ENCODE measurements at places on chromosomes 3 and 15.

GRCh38 chr3:197222937-197223370 is 75.5 kb downstream of the DLG1 start:
- DNase-seq, result no peak

GRCh38 chr3:151604891-151605290 is 128.8 kb upstream of the AADACL2 start:
- DNase-seq, result no peak

- DNase-seq, result no peak
Measured at GRCh38 chr3:73398084-73398483, 226.7 kb downstream of the PDZRN3 start.

DNA sequence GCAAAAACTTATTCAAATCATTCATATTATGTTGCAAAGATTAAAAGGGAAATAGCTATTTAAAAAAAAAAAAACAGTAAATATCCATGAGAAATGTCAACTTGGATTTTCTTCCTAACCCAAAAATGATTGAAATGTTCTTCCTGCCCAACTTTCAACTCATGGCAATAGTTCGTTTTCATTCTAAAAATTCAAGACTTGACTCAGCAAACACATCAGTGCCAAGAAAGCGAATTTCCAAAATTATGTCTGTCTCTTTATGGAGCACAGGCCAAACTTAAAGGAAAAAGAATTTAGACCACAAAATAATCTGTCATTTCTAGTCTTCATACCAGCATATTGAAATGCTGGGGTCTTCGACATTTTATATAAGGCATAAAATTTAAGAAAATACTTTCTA is 63.7 kb downstream of the MAGI1 start:
- no peak for DNase-seq

DNA sequence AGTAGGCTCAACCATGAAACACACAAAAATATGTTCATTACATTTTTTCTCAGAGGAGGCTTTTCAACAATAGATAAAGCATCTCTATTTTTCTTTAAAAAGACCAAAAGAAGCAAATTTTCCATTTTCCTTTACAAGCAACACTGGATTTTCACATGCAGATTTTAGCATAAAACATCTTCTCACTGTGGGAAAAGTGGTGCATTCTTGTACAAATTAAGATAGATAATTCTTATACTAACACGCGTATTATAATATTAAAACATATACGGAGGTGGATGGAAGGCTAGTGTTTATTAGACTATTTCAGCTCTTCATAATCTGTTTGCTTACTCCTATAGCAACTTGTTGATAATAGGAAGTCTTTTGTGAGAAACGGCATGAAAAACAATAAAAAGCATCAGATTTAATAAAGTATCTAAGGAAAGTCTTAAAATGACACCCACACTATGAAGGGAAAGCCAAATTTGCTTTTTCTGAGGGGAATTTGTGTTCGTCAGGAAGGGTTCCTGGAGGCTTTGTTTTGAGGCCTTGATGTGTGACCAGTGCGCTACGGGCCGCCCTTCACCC is 529.6 kb downstream of the SOX2 start:
- no peak for DNase-seq

- no peak for DNase-seq
Measured at GRCh38 chr3:134372396-134373270, 1.6 kb downstream of the AMOTL2 start.

DNA sequence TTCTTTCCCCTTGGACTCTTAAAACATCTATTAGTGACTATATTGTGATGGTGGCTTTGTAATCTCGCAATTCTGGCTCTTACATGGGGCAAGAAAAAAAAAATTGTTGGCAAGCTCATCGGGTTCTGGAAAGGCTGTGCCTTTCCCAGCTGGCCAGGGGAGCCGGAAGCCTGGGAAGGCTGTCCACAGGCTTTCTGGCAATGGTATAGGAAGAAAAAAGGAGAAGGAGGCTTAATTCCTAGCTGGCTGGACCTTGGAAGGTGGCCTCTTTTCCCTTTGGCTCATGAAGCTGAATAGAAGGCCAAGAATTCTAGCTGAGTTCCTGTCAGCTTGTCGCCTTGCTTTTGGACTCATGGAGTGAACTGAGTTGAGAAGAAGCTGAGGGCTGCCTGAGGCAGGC is 243.5 kb upstream of the SEMA6D start:
- DNase-seq, result no peak

DNA sequence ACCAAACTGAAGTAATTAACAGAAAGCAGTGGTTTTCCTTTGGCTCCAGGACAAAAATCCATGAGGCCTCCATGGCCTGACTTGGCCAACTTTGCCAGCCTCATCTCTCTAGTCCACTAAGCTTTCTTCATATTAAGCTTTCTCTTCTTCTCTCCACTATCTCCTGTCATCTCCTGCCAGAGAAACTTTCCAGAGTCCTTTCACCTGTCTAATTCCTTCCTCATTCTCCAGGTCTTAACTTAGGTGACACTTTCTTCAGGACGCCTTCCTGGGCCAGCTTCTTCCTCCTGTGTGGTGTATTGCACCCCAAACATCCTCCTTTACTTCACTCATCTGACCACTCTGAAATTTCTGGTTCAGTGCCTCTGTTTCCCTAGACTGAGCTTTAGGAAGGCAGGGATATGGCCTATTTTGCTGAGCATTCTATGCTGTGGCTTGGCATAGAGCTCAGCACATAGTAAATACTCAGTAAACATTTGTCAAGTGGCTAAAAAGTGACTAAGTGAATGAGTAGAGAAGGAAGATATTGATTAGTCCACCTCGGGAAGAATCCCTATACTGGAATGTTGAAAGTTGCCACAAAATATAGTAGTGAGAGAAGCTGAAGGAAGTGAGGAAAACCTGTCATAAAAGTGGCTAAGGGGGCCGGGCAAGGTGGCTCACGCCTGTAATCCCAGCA is 34.6 kb upstream of the IGF2BP2 start:
- no peak for DNase-seq

DNA sequence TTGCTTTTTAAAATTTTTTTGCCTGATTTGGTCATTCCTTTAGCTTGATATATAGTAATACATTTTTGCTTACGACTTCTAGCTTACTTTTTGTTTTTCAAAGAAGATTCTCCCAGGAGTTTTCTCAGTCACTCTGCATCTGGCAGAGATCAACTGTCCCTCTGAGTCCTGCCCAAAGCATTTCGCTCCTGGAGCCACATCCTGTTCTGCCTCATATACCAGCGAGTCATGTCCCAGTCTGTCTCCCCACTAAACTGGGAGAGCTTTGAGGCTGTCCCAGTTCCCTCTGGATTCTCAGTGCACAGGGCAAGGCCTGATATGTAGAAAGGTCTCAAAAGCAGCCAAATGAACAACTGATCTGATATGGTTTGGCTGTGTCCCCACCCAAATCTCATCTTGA is 326.3 kb downstream of the ARRDC4 start:
- DNase-seq, result no peak

- DNase-seq, result no peak
Measured at GRCh38 chr15:88202231-88202630, 54.3 kb downstream of the NTRK3 start.

- no peak for DNase-seq
Measured at GRCh38 chr15:40550341-40551037, 14.4 kb downstream of the CCDC32 start.

DNA sequence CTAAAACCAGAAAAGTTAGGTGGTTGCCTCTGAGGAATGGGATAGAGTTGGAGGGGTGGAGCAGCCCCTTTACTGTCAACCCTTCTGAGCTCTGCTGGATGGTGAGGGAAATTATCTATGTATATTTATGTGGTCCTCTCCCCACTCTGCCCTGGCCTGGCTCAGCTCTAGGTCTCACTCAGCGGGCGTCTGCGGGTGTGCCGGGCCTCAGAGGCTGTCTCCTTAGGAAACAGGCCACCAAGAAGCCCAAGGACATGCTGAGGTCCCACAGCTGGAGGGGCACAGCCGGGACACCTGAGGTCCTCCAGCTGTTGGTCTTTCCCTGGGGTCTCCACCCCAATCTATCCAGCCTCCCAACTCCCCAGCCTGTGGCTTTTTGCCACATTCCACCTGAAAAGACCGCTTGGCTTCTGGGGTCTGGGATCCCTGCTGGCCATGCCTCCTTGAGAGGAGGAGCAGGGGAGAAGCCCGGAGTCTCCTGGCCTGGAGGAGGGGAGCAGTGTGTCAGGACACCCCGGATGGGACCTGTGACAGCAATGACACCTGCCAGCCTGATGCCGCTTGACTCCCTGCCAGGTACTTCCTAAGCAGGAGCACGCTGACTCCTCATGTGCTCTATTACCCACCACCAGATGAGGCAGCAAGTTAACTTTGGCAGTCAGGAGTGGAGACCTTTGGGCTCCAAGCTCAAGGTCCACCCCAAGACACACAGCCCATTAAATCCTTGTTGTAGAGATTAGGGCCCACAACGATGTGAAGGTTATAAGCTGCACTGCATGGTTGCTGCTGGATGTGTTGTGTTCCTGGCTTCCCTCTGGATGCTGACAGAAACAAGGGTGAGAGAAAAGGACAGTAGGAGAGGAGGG is at the start of gene SLC28A1:
Gene SLC28A1 (plus strand): TSS at position 747 of the 866 bp plus-strand sequence. CDS start 3,099 bp downstream, outside the sequence.
- no peak for DNase-seq

- DNase-seq, result peak; percentile 33
Measured at GRCh38 chr3:100603469-100603868, 5.9 kb upstream of the ADGRG7 start.

DNA sequence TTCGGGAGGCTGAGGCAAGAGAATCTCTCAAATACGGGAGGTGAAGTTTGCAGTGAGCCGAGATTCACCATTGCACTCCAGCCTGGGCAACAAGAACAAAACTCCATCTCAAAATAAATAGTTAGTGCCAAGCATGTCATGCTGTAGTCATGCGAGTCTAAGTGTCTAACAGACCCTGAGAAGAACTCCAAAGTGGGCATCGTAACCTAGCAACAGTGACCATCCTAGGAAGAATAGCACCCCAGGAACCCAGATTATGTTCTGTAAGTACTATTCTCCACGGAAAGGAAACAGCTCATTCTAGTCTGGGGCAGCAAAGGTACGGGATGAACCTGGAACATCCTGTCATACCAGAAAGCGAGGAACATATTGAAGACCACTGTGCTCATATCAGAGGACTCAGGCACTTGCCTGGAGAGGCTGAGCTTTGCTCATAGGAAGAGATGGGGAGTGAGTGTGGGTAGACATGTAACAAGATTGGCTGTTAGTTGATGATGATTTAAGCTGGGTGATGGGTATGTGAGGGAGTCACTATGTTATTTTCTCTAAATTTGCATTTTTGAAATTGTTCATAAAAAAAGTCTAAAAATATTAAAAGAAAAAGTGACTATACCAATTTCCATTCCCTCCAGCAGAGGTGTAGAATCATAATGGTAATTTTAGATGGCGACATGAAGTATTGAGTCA is 31.7 kb downstream of the BCL2L10 start:
- DNase-seq, result no peak

DNA sequence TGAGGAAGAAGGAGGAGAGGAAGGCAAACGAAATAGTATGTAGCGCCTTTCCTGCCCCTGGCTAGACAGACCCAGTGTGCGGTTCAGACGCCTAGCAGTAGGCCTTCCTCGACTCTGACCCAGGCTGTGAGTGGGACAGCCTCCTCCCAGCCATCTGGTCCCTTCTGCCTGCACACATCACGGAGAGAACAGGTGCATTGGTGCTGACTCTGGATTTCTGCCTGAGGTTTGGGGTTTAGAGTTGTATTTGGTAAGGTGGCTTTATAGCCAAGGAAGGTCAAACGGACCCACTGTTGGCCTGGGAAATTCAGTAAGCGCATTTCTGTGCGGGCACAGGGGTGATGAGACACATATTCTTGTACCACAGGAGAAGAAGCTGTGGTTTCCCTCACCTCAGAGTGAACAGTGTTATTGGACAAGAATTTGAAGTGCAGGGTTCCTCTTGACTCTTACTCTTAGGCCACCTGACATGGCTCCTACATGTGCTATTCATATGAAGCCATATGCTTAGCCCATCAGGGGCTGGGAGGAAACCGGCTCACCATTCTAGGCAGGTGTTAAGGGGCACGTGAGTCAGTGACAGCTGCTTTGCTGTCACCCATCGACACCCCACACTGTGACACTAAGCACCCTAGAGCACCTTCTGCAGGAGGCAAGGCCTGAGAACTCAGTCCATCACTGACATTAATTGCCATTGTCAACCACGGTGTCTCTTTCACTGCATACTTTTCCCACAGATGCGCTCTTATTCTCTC is 143.3 kb downstream of the CHDH start:
- peak; percentile 78 for DNase-seq

DNA sequence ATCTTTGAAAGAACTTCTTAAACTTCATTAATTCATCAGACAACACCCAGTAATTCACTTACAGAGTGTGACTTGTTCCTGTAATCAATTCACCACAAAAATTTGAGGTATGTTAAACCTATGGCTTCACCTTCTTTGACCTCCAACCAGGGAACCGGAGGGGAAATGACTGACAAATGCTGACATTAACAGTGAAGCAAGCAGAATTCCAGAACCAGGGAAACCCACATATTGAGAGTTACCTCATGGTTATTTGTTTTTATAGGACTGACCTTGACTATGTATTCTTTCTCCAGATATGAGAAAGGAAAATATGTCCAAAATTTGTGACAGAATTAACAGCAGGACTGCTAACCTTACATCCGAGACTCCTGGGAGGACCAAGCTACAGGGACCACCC is 2.7 kb downstream of the P3H2 start:
- no peak for DNase-seq

GRCh38 chr3:136584728-136585127 is 167.4 kb downstream of the STAG1 start:
- DNase-seq, result no peak

- no peak for DNase-seq
Measured at GRCh38 chr3:197549261-197549885, 6.4 kb downstream of the BDH1 start.

DNA sequence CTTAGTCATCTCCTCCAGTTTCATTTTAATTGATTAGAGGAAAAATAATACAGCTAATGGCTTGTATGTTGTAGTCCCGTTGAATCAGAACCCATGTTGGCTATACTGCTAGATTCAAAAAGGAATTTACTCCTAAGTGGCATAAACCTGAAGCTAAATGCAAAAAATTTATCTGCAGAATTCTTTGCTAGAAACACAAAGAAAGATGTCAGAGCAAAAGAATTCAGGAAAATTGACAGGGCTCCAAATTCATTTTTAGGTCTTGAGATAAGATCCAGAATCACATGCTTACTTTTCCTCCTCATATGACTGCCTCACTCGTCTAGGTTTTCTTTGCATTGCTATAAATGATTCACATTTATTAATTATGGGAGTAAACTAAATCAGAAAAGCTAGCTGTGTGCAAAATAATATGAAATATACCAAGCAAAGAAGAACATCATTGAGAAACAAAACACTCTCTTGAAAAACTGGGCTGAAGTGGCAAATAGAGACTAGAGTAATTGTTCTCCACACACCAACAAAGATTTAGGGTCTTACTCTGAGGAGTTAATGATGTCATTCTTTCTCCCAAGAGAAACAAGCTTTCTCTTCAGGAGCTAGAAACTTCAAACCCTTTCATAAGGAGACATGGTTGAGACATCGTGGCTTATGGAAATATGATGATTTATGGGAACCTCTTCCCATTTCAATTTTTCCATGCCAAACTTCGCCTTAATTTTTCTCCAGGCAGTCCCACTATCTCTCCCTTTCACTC is 94.8 kb upstream of the FEZF2 start:
- no peak for DNase-seq

DNA sequence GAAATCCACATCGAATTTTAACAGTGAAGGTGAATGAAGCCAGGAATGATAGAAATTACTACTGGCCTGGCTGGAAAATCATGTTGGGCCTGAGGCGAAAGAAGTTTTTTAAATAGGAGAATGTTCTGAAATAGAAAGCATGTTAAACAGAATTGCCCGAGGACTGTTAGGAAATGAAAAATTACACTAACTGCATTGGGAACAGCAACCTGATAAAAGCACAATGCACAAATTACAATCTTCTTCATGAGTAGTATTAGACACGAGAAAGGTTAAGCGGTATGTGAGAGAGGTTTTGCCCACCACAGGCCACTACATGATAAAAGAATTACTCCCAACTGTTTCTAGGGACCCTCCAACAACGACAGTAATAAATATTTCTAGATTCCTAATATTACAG is 18.9 kb downstream of the GBE1 start:
- no peak for DNase-seq
